ENCODE measurements at places on chromosomes 4 and X.

DNA sequence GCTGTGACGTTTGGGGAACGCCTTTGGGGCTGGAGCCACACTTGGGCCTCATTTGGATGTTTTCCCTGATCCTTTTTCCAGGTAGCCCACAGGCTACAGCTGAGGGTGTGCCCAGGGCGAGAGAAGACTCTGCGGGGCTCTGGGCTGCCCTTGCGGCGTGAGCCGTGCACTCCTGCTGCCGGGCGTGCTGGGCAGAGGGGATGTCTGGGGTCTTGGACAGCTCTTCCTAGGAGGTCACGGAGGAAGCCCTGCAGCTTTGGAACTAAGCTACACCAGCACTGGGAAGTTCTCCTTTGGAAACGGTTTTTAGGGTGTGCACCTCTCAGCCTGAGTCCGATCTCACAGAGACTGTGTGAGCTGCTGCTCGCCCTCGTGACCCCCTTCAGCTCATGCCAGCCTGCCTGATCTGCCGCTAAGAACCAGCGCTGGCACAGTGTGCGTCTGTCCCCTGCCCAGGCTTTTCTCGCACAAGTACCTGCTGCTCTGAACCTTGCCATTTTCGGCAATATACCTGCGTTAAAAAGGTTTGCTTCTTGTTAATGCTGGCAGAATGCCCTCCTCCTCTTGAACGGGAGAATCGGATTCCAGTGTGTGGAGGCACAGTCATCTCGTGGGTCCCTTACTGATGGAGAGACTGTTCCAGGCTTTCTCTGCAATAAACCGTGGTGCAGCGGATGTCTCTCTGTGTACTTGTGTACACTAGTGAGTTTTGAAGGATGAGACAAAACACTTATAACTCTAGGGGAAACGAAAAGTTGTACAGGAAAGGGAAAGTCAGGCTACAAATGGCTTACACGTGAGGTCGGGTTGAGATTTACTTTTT, 14.3 kb downstream of the MSANTD1 start:
- DNase-seq = no peak

DNA sequence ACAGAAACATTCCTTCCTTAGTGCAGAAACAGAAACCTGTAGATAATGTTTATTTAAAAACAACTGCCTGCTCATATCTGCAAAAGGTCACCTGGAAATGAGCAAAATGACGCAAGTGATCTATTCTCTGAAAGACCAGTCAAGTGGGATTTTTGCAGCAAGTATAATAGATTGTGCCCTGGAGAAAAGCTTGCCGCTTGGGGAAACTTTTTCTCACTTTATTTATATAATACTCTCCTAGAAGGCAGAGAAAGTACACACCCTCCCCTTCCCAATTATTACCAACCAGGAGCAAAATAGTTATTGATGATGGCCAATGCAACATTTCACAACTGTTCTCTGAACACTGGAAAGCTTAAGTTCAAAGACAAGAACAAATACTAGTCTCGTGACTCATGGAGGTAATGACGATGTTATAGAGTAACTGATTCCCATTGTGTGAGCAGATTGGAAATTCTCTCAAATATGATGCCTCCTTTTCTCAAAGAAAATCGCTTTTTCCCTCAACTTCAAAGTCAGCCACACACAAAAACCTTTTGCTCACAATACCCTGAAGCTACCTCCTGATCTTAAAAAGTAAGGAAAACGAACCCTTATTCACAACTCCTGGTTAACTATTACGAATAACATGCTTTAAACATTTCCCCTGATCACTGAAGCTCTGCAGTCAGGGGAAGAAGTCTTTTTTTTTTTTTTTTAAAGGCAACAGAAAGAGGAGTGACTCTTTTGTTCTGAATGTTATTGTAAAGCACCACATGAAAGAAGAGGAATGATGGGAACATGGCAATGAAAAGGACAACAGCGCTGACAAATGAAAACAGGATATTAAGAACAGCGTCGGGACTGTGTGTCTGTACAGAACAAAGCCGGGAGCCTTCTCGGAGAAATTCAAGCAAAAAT, 41.0 kb downstream of the MID1 start:
- no peak for DNase-seq

GRCh38 chr4:87545052-87545451, 15.9 kb upstream of the SPARCL1 start:
- DNase-seq = no peak

- no peak for DNase-seq
Observed at GRCh38 chrX:24014388-24015018, 12.5 kb downstream of the KLHL15 start.

DNA sequence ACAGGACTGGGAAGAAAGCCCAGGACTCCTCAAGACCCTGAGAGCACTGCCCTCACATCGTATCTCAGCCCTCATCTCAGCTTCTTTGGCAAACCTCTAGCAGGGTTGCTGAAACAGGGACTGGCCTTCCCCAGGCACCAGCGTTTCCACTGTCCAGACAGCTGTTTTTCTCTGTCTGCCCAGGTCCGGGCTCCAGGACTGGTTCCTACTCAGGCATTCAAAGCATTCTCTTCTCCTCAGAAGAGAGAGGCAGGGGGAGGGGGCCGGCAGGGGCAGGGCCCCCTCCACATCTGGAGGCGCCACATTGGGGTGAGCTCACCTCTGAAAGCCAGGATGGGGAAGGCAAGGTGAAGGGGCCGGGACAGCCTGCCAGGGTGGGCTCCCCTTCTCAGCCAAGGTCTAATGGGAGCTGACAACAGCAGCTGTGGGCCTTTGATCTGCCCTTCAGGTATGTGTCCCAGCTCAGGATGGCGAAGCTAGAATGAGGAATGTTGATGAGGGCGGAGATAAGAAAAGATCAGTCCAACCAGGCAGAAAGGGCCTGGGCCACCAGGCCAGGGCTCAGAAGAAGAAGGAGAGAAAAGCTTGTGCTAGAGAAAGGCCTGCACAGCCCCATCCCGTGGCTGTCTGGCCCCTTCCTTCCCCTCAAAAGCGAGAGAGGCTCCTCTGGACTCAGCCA, 60.4 kb downstream of the PJA1 start:
- no peak for DNase-seq

Data from central memory CD4-positive, alpha-beta T cell (primary cell).